Activated naive CD8-positive, alpha-beta T cell treated with anti-CD3 and anti-CD28 coated beads, Interleukin-2, amount 50 U/mL, for 16 hours (primary cell): ENCODE measurements at places on chromosomes 1 and 21.

DNA sequence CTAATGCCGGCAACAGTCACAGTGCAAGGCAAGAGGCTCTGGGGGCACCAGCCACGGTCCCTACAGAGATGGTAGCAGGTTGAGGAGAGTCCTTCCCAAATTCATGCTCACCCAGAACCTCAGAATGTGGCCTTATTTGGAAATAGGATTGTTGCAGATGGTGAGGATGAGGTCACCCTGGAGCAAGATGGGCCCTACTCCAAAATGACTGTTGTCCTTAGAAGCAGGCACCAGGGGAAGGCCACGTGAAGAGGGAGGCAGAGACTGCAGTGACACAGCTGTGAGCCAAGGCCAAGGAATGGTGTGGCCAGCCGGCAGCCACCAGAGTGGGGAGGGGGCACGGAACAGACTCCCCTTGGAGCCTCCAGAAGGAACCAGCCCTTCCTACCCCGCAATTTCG lies 70.8 kb upstream of the CLDN14 start:
- no peak for DNase-seq

GRCh38 chr1:214019499-214019898 lies 31.7 kb downstream of the PROX1 start:
- no peak for DNase-seq

DNA sequence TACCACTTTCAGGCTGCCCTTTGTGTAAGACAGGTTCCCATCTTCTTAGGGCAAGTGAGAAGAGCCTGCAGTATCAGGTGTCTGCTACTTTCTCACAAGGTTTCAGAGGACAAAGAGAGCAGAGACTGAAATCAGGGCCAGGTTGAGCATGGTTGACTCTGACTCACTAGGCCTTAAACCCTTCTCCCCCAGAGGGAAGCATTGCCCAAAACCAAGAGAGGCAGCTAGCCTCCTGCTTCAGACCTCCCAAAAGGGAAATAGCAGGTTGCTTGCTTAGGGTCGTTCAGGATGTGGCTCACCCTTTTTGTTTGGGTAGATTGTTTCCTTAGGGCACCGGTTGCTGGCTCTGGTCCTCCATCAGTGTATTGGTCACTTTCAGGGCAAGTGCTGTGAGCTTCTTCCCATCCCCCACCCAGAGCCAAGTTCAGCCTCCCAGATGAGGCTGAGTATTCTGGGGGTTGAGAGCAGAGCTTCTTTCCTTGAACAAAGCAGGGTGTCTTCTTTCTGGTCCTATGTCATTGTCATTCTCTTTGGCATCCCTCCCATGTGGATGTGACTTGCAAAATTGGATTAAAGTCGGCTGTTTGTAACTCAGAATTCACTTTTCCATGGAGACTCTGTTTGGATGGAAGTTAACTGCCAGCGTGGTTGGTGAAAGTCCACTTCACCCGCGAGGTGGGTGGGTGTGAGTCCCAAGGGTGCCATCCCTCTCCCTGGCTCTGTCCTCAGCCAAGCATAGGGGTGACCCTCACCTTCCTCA lies 55.5 kb upstream of the GALNT2 start:
- DNase-seq: no peak

DNA sequence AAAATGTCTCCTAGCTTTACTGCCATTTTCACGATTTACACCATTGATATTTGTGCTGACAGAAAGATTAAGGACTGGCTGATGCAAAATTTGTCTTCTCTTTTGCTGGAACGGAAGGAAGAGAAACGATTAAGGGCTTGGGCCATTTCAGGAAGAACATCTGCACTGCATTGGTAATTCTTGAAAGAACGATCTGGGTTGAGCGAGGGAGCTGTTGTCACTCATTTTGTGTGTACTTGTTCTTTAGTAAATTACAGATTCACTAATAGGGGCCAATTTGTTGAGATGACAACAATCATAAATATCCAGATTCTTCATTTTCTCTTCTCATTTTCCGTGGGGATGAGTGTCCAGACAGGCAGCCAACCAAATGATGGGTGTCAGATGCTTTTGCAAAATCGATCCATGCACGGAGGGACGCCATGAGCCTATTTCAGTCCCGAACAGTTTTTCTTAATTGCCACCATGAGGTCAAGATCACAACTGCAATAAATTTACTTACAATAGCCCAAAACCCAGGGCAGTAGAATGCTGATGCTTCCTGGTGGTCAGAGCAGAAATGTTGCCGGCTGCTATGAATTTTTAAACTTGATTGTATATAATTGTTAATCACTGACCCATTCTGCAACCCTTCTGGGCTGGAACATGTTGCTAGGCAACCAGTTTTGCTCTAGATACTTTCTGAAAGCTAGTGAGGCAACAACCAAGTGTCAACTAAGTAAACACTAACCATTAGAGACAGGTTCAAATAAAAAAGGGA lies 132.4 kb upstream of the TIAM1 start:
- no peak for DNase-seq

DNA sequence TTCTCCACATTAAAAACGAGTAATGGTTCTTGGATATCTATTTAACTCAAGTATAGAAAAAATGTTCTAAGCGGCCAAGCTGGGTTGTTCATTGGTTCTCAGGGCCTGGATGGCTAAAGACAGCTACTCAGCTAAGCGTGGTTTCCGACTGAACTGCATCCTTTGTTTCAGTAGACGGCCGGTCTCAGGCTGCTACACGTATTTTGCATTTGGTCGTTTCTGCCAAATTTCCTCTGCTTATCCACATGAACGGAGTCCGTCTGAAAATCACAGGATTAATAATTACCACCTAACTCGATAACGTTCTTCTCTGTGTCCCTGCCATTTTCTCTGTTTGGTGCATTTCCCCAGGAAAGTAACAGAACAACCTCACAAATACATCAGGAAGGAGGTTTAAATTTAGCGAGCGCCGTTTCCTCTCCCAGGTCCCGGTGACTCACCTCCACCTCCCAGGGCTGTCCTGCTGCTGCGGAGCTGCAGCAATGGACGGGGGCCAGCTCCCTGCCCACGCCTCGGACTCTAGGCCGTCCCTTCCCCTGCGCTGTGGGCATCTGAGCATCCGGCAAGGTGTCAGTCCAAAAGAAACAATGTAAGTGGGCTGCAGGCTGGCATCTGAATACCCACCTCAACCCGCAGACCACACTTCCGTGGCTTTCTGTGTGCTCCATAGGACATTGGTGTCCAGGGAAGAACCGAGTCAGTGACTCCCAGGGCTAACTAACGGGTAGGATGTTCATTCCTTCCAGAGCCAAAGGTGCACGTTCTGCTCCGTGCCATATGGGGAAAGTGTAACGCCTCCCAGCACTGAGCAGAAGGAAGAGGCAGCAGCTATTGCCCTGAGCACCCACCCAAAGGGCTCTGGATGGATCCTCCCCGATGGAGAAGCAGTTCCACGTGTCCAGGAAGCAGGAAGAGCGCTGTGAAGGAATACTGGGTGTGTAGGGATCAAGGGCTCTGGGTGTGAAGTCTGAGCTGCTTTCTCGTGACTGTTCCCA lies 4.1 kb upstream of the GABRD start:
- DNase-seq: no peak
